ENCODE measurements at places on chromosomes 6 and 20.

DNA sequence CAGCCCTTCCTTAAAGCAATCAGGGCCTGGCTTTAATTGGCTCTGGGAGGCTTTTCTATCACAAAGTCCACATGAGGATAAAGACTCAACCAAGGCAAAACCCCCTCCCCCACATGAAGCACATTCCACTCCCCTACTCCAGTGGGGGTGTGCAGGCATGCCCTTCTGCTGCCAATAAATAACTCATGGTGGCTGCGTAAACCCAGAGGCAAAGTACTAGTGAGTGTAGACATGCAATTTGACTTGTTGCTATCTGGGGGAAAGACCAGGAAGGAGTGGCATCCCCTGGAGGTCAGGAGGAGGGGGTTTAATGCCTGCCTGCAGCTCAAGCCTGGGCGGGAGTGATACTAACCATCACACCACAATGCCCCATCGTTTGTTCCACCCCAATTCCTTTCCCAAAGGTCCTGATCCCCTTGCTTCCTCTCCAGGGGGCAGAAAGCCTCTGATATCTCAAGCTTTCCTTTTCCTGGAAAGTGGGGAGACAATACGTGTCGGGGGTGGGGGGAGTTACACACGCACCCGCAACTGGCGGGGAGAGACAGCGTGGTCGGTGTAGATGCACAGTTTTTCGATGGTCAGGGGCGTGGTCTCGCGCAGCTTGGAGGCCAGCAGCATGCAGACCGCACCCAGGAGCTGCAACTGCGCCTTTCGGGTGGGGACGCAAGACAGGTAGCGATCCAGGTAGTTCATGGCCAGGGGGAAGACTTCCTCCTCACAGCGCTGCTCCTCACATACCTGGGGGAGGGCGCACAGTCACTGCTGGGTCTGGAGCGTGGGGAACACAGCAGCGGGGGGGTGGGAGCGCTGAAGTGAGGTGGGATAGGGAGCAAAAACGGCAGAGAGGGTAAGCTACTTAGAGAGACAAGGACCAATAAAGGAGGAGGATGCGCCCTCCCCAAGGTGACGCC lies 1.5 kb downstream of the CCND3 start:
- DNase-seq = no peak

DNA sequence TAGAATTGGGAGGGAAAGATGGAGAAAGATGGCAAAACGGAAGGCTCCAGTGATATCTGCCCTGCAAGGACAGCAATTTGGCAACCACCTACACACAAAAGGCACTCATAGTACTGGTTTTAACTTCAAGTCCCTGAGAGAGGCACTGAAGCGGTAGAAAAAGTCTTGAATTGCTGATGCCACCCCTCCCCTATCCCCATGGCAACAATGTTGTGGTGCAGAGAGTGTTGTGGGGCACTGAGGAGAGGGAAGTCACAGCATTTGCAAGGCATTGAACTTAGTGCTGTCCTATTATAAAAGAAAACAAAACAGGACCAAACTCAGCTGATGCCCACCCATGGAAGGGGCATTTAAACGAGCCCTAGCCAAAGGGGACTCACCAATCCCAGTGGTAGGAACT lies 343.7 kb downstream of the HAO1 start:
- DNase-seq = no peak

- DNase-seq = no peak
Measured at GRCh38 chr6:25732468-25733198, 21.9 kb upstream of the SLC17A4 start.

- no peak for DNase-seq
Measured at GRCh38 chr6:125486881-125487280, 185.1 kb upstream of the HDDC2 start.

DNA sequence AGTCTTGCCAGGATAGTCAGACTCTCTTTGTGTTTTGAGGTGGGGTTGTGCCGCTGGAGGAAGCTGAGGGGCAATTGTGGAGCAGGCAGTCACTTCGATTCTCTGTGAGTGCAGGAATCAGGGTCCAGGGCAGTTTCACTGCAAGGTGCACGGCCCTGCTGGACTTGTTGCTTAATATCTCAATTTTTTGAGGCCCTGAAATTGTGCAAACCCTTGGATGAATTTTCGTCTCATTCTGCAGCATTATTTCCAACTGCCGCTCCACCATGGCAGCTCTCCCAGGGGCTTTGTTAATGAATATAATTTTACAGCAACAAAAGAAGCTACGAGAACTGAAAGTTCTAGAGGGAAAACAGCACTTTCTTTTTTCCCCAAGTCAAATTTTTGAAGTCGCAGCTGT lies 531.9 kb downstream of the QKI start:
- DNase-seq = no peak

DNA sequence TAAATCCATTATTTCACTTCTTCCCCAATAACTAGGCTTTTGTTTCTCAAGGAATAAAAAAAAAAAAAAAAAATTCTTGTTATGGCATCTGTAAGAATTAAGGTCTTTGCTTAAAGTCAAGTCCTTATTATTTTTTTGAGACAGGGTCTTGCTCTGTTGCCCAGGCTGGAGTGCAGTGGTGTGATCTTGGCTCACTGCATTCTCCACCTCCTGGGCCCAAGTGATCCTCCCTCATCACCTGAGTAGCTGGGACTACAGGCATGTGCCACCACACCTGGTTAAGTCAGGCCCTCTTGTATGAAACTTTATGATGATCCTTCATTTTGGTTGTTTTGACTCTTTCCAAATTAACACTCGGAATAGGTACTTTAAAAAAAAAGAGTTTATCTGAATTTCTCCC lies 17.3 kb downstream of the DSTN start:
- no peak for DNase-seq

DNA sequence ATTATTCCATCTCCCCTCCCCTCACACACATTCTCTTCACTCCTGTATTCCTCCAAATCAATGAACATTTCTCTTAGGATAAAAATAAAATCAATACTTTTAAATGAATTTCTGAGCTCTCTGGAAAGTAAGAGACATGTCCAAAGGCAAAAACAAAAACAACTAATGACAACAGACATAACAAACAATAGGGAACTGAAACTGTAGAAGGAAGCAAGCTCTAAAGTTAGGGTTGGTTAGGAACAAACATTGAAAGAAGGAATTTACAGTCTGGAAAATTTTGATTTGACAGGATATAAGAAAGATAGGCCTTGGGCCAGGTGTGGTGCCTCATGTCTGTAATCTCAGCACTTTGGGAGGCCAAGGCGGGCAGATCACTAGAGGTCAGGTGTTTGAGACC lies 17.5 kb upstream of the MYCT1 start:
- DNase-seq = no peak

- DNase-seq = no peak
Measured at GRCh38 chr20:54711071-54711470, 235.7 kb downstream of the DOK5 start.

- DNase-seq = no peak
Measured at GRCh38 chr20:38162878-38163875, 1.9 kb downstream of the TGM2 start.
